Neural crest cell (in vitro differentiated cells): ENCODE measurements at places on chromosomes 12 and 14. TPM values are rescaled to one million over a fixed set of nuclear protein-coding genes. Genes with fewer than 3 reads are reported as not detected.

DNA sequence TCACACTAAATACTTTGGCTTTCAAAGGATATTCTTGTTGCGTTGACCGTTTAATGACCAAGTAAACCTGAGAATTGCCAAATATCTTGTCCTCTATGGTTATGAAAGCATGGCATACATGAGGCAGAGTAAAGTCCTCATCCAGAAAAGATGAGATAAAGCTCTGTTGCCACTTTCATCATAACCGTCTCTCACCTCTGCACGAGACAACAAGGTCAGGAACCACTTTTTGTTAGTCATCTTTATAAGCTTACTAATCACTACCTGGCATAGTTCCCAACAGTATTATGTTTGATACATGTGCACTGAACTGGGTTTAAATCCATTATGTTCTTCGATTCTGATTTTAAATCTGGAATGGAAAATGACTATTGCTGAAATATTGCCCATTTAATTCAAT lies 31.3 kb downstream of the PTPRB start:
- DNase-seq: no peak
- H3K27ac ChIP-seq: no peak overlapping the region
- H3K27me3 ChIP-seq: peaks cover 22% of the 10 kb centered on the region
- H3K4me1 ChIP-seq: peaks cover 13% of the 10 kb centered on the region
- no peaks in the 10 kb centered on the region for H3K36me3 ChIP-seq

DNA sequence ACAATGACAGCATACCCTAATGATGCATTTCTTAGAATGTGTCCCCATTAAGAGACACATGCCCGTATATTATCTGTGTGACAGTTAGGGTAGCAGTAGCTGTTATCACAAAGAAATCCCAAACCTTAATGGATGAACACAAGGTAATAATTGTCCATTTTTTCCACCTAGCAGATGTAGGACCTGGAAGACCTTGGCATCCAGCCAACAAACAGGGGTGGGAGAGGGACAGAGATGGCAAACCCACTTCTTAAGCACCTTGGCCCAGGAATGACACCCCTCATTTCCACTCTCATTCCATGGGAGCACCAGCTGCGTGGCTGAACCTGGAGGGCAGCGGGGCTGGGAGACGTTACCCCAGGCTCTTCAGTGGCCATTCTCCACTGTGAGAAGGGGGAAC lies 679.0 kb downstream of the AACS start:
- H3K4me3 ChIP-seq: no peak overlapping the region
- no peaks in the 10 kb centered on the region for H3K4me1 ChIP-seq
- no peak overlapping the region for H3K27ac ChIP-seq
- peaks cover 5% of the 10 kb centered on the region for H3K36me3 ChIP-seq

DNA sequence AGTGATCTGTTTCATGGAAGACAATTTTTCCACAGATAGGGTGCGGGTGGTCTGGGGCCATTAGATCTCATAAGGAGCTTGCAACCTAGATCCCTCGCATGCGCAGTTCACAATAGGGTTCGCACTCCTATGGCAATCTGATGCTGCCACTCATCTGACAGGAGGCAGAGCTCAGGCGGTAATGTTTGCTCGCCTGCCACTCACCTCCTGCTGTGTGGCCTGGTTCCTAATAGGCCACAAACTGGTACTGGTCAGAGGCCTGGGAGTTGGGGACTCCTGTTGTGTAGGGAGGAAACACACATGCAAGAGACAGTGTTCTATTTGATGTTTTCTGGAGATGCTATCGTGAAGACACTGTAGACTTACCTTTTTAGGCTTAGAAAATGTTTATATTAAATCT lies 77.0 kb upstream of the FGD4 start:
- H3K27ac ChIP-seq: no peak overlapping the region
- no peaks in the 10 kb centered on the region for H3K4me1 ChIP-seq
- H3K4me3 ChIP-seq: no peak overlapping the region
- peaks cover 6% of the 10 kb centered on the region for H3K36me3 ChIP-seq
- no peak for DNase-seq
- no peaks in the 10 kb centered on the region for H3K27me3 ChIP-seq

- H3K4me1 ChIP-seq: peaks cover 4% of the 10 kb centered on the region
- no peak for DNase-seq
- peaks cover 5% of the 10 kb centered on the region for H3K36me3 ChIP-seq
- H3K4me3 ChIP-seq: no peak overlapping the region
- H3K27me3 ChIP-seq: no peaks in the 10 kb centered on the region
- no peak overlapping the region for H3K27ac ChIP-seq
These were observed 85.1 kb downstream of the BORCS5 start for GRCh38 chr12:12441843-12442461.

- no peak for DNase-seq
- peak overlapping the region; percentile 86 for H3K4me3 ChIP-seq
- H3K27ac ChIP-seq: peak overlapping the region; percentile 52
These were observed 23.7 kb upstream of the SLC2A3 start for GRCh38 chr12:7959701-7960121.

DNA sequence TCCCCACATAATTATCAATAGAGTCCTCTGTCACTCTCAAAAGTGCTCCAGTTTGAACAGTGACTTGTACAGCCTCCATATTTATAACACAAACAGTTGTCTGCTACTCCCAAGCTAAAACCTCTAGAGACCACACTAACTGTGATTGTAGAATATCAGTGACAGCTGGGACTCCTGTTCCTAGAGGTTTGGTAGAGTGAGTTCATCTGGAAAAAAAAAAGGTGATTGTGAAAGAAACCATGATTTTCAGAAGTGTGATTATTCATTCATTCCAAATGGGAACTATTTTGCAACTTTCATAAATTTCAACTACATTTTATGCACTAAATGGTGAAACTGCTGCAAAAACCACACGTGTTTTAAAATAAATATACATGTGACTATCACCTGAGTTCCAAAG lies 128.0 kb upstream of the PLXNC1 start:
- no peak overlapping the region for H3K27ac ChIP-seq
- H3K36me3 ChIP-seq: peaks cover 29% of the 10 kb centered on the region

- DNase-seq: no peak
- H3K4me3 ChIP-seq: no peak overlapping the region
- no peaks in the 10 kb centered on the region for H3K4me1 ChIP-seq
These were observed 195.8 kb downstream of the SLC25A21 start for GRCh38 chr14:36976571-36977023.

DNA sequence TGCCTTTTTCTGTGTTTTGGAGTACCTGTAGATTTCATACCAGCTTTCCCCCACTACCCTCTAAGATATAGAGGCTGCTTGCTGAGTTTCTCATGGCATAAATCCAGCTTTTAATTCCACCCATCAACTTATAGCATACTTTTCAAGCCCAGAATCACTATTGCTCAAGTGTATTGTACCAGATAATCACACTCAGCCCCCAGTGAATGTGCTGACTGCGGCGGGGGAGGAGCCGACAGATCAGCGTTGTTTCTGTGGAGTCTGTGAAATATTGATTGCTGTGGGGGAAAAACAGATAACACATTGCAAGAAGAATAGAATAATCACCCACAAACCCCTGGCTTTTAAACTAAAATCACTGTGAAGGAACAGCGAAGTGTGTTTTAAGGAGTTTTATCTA lies 296.1 kb downstream of the TMEM132D start:
- no peak for DNase-seq
- H3K36me3 ChIP-seq: no peaks in the 10 kb centered on the region
- H3K27me3 ChIP-seq: no peaks in the 10 kb centered on the region
- H3K4me3 ChIP-seq: peak overlapping the region; percentile 58
- H3K27ac ChIP-seq: peak overlapping the region; percentile 65

GRCh38 chr14:94132285-94132887 lies 3.0 kb upstream of the IFI27L2 start:
- H3K4me3 ChIP-seq: peak overlapping the region; percentile 50
- peaks cover 18% of the 10 kb centered on the region for H3K4me1 ChIP-seq
- no peaks in the 10 kb centered on the region for H3K36me3 ChIP-seq
- H3K27me3 ChIP-seq: peaks cover 6% of the 10 kb centered on the region

DNA sequence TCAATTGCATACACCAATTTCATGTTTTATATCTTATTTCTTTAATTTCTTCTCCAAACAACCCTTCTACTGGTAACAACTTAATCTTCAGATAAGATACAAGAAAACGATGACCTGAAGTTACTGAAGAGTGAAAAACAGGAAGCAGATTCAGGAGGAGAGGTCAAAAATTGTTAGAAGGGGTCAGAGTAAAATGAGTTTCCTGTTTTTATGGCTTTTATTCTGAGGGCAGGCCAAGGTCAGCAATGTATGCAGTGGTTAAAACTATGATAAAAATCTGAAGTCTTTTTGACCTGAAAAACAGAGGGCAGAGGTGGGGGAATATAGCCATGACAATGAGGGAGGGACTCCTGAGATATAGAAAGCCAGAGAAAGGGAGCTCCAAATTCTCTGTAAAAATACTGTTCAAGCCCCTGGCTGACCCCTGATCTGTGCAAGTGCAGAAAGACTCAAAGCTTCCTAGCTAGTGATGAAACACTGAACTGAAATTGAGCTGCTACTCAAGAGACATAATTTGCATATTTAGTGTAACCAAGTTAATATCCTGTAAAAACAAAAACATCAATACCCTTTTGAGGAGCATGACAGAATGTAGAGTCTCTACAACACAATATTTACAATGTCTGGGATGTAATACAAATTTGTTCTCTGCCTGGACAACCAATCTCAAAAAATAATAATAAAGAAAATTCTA lies 514.3 kb upstream of the SEL1L start:
- H3K36me3 ChIP-seq: no peaks in the 10 kb centered on the region
- peaks cover 27% of the 10 kb centered on the region for H3K4me1 ChIP-seq
- no peak overlapping the region for H3K4me3 ChIP-seq
- peaks cover under 1% of the 10 kb centered on the region for H3K27me3 ChIP-seq
- no peak for DNase-seq

DNA sequence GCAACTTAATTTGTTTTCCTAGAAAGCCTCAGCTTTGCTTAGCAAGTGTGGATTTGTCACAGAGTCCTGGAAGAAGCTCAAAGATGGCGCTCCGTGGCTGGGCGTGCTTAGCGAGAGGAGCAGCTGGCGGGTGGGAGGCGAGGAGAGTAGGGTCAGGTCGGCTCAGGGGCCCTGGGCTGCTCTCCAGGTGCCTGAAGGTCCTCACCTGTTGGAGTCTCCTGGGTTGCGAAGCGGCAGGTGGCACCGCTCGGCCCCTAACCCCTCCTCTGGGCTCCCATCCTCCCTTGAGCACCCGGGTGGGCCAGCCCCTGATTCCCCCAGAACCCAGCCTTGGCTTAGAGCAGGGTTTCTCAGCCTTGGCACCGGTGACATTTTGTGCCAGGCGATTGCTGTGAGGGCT lies 25.1 kb downstream of the LRTM2 start:
- no peak for DNase-seq
- H3K4me1 ChIP-seq: peaks cover 36% of the 10 kb centered on the region

DNA sequence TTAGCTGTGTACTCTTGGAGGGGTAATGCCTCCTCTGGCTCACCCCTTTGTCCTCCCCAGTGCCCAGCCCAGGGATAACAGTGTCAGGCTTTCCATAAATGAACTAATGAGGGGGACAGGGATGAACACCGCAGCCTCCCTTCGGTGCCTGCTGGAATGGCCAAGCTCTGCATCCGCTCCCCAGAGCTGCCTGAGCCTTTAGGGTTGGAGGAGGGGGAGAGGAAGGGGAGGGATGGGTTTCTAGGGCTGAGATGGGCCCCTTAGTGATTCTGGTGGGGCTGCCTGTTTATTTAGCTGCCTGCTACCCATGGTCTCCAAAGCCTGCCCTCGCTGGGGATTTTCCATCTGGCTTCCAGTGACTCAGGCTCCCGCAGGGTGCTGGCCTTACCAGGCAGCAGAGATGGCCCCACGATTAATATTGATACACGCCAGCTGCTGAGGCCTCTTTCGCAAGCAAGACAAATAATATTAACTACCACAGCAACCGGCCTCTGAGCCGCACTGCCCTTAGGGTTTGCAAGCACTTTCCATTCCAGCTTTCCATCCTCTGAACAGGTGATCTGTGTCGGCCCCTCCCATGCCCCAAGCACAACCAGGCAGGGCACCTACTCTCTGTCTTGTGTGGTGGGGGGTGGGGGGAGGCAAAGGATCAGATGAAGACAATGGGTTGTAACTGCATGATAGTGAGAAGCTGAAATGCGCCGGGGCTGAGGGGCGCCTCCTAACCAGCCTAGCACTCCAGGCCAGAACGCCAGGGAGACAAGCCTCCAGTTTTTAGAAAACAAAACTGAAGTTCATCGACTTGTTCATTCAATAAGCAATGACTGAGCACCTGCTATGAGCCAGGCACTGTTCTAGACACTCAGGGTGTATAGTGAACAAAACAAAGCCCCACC lies 56.7 kb downstream of the C14orf132 start:
- H3K36me3 ChIP-seq: peaks cover 3% of the 10 kb centered on the region
- no peak overlapping the region for H3K4me3 ChIP-seq

- peaks cover 18% of the 10 kb centered on the region for H3K27me3 ChIP-seq
- DNase-seq: no peak
- peaks cover 5% of the 10 kb centered on the region for H3K4me1 ChIP-seq
- no peak overlapping the region for H3K4me3 ChIP-seq
These were observed 71.8 kb downstream of the TTC9 start for GRCh38 chr14:70713511-70713916.

DNA sequence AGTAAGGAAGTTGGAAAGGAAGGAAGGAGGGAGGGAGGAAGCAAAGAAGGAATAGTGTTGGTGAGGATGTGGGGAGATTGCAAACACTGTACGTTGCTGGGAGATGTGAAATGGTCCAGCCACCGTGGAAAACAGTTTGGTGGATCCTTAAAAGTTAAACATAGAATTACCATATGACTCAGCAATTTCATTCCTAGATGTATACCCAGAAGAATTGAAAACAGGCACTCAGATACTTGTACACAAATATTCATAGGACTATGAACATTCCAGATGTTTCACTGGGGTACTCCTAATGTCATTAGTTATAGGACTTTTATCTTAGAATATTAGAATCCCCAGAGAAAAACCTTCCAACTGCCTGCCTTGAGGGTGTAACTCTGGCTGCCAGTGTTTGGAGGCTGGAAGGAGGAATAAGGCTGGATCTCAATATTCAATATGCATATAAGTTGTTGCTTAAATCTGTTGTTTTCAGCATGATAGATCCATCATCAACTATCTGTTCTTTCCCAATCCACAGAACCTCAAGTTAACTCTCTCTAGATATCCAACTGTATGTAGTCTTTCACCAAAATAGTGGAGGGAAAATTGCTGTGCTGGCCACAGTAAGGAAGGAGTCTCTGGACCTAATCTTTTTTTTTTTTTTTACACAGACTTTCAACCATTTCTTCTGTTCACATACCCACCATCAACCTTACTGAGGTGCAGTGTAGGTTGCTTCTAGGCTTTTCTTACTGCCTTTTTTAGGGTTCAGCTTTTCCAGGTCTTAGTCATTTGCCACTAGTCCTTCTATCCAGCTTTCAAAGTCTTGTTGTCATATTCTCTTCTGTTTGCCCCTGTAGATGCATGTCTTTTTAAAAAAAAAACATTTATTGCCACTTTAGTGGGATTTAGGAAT lies 94.5 kb downstream of the DNAI7 start:
- no peaks in the 10 kb centered on the region for H3K36me3 ChIP-seq
- no peaks in the 10 kb centered on the region for H3K4me1 ChIP-seq
- no peak for DNase-seq

Gene OR6C75
- not detected in 2 replicates for total RNA-seq

Gene CHGA
- 3.0 and 4.3 TPM in 2 replicates for total RNA-seq

Gene ENDOU
- total RNA-seq: not detected in 2 replicates

Gene ERP27
- not detected in 2 replicates for total RNA-seq

Gene CFAP54
- 1.5 and 3.1 TPM in 2 replicates for total RNA-seq

Gene GNB3
- total RNA-seq: 21.2 and 22.2 TPM in 2 replicates

Gene NAA30
- 15.7 and 17.0 TPM in 2 replicates for total RNA-seq

Gene CNTN1
- total RNA-seq: 0.77 and 1.0 TPM in 2 replicates

Gene KRT85
- not detected in 2 replicates for total RNA-seq
